ENCODE measurements at places on chromosomes 13 and 19. TPM values are rescaled to one million over a fixed set of nuclear protein-coding genes. Genes with fewer than 3 reads are reported as not detected.

GRCh38 chr19:45824531-45825262 lies 9.6 kb upstream of the RSPH6A start:
- DNase-seq, result no peak
- H3K27me3 ChIP-seq, result peaks cover 7% of the 10 kb centered on the region
- peaks cover 15% of the 10 kb centered on the region for H3K4me1 ChIP-seq
- no peaks in the 10 kb centered on the region for H3K36me3 ChIP-seq
- H3K4me3 ChIP-seq, result no peak overlapping the region

DNA sequence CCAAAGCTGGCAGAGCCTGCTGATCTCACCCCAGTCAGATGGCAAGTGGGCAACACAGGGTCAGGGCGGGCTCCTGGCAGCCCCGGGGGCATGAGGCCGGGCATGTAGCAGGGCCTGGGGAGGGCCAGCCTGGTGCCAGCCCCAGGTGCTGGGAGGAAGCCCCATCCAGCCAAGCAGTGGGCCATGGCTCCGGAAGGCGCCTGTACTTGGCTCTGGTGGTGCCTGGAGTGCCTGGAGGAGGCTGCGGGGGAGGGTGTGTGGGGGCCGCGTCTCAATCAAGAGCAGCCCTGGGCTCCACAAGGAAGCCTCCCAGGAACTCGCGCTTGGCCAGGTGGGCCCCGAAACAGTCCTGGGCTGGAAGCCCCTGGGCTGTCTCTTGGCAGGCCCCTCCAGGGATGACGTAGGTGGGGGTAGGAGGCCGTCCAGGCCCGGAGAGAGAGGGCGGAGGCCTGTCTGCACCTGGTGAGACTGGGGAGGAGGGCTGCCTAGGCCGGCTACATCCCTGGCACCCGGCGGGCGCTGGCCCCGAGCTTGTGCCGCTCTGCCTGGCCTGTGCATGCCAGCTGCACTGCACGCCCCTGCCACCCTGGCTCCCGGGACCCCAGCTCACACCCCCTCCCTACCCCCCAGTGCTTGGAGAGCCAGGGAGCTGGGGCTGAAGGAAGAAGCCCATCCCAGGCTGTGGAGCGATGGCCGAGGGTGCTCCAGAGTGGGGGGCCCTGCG lies 45.9 kb downstream of the COMP start:
- no peak overlapping the region for H3K27ac ChIP-seq
- peaks cover 13% of the 10 kb centered on the region for H3K4me1 ChIP-seq
- H3K36me3 ChIP-seq, result no peaks in the 10 kb centered on the region
- H3K27me3 ChIP-seq, result peaks cover 4% of the 10 kb centered on the region
- DNase-seq, result peak; percentile 29

GRCh38 chr19:38734176-38734425 lies 10.2 kb downstream of the CAPN12 start:
- H3K27ac ChIP-seq, result no peak overlapping the region
- H3K4me1 ChIP-seq, result peaks cover 14% of the 10 kb centered on the region
- H3K36me3 ChIP-seq, result peaks cover 5% of the 10 kb centered on the region
- no peak overlapping the region for H3K4me3 ChIP-seq

GRCh38 chr13:20664351-20664750 lies 39.1 kb upstream of the IL17D start:
- no peak for DNase-seq
- no peaks in the 10 kb centered on the region for H3K27me3 ChIP-seq

DNA sequence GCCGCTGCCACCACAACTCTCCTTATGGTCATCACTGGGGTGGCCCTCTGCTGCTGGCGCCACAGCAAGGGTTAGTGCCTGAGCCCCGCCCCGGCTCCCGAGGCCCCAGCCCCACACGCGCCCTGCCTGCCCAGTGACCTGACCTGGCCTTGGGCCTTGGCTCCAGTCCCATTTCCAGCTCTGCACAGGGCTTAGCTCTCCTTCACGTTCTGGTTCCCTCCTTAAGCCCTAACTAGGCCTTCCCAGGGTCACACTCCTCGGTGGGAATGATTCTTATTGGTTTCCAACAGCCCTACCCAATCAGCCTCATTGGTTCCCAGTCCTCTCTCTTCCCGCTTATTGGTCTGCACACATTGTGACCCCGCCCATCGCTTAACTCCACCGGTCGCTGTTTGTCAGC lies 5.8 kb downstream of the KIRREL2 start:
- no peak for DNase-seq
- H3K4me3 ChIP-seq, result peak overlapping the region; percentile 9
- H3K27me3 ChIP-seq, result peaks cover 9% of the 10 kb centered on the region
- peaks cover 15% of the 10 kb centered on the region for H3K4me1 ChIP-seq

- peak; percentile 92 for DNase-seq
- peak overlapping the region; percentile 78 for H3K4me3 ChIP-seq
- peaks cover 13% of the 10 kb centered on the region for H3K4me1 ChIP-seq
- H3K27me3 ChIP-seq, result peaks cover 11% of the 10 kb centered on the region
Observed at GRCh38 chr19:47227352-47228167, 3.4 kb downstream of the BBC3 start.

- peaks cover 28% of the 10 kb centered on the region for H3K4me1 ChIP-seq
- peaks cover 10% of the 10 kb centered on the region for H3K27me3 ChIP-seq
- no peak overlapping the region for H3K27ac ChIP-seq
Observed at GRCh38 chr13:114105521-114106225, 26.8 kb downstream of the RASA3 start.

The APC2 gene
- 371 TPM for total RNA-seq

The GFY gene
- 0.88 TPM for total RNA-seq

The TBXA2R gene
- not detected for total RNA-seq

The PSG5 gene
- total RNA-seq, result not detected
